ENCODE measurements at places on chromosomes 7 and 10.

GRCh38 chr7:2824026-2824677, 20.0 kb downstream of the GNA12 start:
- DNase-seq: no peak

DNA sequence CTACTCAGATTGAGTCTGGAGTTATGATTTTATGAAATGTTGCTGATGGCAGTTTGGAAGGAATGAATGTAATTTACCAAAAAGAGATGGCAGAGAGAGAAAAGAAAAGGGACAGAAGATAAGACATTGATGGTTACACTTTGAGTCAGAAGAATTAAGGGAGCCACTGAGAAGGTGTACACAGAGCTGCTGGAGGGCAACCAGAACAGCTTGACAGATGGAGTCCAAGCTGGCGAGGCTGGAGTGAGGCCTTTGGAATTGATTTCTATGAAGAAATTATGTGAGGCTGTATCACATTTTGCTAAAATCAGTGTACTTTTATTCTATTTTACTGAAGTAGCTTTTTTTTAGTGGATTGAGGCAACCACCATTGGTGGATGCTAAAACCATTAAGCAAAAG, 740.5 kb downstream of the REEP3 start:
- DNase-seq: no peak

GRCh38 chr7:30851651-30852307, 59.9 kb upstream of the AQP1 start:
- no peak for DNase-seq

DNA sequence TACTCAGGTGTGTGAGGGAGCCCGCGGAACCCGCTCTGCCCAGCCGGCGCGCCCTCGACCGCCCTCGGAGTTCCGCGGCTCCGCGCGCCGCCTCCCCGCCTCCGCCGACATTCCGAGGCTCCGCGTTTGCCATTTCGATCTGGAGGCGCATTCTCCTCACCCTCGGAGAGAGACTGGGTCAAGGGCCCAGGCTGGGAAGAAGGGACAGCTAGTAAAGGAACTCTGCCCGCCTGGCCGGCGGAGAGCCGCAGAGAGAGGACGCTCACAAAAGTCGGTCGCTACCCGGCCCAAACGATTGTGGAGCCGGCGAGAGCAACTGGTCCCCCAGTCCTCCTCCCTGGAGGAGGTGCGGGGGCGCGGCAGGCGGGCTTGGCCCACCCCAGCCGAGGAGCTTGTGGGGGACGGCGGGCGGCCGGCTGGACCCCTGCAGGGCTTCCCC, 74.5 kb upstream of the LEP start:
- no peak for DNase-seq

DNA sequence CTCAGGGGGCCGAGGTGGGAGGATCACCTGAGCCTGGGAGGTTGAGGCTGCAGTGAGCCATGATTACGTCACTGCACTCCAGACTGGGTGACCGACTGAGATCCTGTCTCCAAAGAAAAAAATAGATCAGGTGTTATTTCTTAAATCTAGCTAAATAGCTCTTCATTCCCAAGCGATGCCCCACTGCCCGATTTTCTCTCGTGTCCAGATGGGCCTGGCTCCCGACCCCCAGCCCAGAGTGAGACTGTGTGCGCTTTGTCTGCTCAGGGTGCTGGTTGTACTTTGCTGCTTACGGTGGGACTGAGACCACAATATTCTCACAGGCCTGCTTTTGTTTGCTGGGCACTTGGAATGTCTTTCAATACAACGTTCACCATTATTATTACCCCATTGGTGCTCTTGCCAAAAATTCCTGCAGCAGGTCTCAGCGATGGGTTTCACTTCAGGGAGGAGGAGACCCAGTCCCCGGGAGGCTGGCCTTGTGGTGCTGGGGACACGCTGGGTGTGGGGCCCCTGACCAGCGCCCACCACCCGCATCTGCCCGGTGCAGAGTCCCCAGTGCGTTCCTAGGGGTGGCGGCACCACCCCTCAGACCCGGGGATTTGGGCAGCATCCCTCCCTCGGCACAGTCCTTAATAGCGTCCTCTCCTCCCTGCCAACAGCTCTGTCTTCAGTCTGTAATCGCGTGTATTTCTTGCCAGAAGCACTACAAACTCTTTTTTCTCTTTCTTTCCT, 20.4 kb upstream of the DPYSL4 start:
- DNase-seq: no peak

DNA sequence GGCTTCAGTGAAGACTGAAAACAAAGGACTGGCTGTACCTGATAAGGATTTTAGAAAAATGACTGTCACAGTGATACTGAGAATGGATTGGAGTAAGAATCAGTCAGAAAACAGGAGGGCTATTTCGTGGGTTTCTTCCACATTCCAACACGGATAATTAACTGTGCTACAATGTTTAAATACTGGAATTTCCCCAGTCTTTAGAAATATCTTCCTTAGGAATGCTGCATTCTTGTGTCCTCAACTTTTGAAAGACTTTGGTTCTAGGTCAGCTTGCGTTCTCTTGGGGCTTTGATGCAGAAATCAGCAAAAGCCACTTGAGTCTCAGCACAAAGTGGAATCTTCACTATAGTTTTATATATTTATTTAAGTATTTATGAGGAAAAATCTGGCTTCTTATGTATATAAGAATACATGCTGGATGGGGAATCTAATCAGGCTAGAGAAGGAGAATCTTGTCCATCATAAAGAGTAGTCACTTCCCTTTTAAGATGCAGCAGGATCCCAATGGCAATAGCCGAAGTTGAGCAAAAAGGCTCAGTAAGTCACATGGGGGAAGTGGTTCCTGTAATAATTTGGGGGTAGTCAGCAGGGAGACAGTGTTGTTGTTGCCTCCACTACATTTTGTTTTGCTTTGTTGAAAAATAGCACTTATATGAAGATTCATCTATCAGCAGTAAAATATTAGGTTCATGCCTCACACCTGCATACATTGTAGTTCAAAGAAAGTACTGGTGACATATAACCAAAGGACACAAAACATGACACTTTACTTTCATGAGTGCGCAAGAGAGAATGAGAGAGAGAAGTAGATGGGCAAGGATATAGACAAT, 86.0 kb downstream of the CH25H start:
- no peak for DNase-seq

- no peak for DNase-seq
Observed at GRCh38 chr10:80526218-80526617, 11.5 kb upstream of the SH2D4B start.

DNA sequence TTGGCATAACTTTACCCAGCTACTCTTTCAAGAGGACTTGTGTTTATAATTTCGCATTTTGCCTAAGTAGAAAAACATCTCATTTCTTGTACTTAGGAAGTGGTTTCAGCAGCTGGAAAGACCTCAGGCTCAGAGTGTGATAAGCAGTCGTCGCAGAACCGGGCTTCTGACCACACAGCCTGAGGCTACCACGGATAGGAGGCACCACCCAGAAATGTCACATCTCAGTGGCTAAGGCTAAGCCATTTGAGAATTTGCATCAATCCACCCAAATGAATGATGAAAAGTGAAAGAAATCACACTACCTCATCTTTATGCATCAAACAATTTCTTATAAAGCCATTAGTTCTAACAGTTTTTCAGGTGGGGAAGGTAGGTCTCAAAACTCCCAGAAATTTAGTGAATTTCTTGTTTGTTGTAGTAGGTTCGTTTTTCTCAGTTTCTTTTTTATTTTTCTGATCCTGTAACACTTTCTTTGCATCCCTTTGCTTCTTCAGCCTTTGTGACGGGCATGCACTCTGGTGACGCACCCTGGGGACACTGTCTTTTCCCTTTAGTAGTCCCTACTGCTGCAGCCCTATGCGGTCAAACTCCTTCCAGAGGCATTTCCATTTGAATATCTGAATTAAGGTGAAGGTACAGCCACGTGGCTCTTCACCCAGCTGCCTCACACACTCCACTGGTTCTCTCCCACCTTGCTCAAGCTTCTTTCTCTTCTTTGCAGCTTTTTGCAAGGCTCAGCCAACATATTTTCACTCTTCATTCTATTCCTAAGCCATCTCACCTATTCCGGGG, 68.5 kb downstream of the MAP3K8 start:
- no peak for DNase-seq

GRCh38 chr10:21668831-21669230, 134.8 kb downstream of the MLLT10 start:
- DNase-seq: no peak
